ENCODE measurements at places on chromosomes 1 and 21.
A peak's percentile ranks its signal among the peaks of the same experiment; 100 is the strongest.

DNA sequence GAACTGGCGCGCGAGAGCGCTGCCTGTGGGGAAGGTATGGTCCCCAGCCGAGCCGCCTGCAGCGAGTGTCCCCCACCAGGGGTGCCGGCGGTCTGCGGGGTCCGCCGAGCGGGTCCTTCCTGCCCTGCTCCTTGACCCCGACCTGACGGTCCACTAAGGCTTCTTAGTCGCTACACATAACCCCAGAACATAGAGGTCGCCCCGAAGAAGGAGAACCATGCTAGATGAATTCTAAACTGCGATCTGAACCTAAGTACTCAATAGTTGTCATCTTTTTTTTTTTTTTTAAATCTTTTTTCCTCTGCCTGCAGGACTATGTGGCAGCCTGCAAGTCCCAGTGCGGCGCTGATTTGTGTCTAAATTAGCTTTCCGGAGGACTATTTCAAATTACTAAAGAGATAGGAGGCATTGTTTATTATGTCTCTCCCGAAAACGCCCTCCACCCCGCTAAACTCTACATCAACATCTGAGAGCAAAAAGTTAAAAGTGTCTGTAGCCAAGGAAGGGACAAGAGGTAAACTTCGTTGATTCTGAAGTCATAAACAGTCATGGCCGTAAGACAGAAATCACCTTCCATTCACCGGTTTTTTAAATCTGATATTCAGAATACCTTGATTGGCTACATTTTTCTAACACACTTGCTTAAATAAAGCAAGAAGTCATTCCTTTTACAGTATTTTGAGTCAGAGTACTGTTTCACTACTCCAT is 476 bp downstream of the AXDND1 start:
- DNase-seq: no peak

DNA sequence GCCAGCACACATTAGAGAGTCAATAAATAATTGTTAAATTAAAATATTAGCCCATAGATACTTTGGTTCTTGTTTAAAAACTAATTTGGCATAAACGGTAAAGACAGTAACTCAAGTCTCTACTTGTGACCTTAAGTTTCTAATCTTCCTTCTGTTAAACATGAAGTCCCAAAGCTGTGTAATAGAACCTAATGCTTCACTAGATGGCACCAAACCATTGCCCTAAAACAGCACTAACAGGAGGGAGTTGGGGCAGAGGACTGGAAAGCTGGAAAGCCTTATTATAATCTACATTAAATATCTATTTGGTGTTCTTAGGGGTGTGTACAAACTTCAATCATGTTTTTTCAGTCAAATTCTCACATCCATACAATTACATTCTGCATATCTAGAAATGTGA is 176.7 kb downstream of the OLFM3 start:
- no peak for DNase-seq

GRCh38 chr1:48043622-48044021 is 46.4 kb upstream of the TRABD2B start:
- DNase-seq: no peak

DNA sequence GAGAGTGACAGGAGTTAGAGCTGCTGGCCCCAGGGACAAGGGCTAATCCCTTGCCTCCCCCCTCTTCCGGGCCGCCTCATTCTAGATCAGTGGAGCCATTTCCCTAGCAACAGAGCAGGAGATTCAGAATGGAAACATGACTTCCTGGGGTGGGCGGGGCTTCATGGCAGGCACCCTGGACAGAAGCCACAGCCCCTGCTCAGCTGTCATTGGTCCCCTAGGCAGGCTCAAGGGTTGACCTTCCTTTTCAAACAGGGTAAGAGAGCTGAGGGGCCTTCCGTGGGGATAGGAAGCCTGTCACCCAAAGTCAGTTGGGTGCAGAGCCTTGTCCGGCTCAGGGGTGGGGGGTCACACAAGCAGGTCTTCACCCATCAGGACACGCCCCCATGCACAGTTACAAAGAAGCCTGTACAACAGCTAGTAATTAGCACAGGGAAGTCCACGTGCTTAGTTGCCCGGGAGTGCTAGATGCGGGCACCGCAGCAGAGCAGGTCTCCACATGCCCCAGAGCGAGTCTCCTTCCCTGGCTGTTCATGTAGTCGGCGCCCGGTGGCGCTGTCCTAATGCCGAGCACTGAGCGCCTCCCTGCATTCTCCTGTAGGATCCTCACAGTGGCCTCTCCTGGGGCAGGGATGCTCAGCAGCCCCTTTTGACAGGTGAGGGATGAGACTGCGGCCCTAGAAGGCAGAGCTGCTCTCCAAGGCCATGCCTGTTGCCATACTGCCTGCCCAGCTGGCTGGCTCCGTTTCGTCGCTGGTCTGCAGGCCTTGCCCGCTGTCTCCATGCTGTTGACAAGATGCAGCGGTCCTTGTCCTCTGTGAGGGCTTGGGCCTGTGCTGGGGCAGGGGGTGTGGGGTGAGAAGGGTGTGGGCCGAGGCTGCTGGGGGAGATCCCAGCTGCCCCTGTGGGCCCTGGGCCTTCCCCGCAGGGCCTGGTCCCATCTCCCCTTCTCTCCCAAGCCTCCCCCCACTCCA is 5.1 kb downstream of the TMEM201 start:
- DNase-seq: no peak

DNA sequence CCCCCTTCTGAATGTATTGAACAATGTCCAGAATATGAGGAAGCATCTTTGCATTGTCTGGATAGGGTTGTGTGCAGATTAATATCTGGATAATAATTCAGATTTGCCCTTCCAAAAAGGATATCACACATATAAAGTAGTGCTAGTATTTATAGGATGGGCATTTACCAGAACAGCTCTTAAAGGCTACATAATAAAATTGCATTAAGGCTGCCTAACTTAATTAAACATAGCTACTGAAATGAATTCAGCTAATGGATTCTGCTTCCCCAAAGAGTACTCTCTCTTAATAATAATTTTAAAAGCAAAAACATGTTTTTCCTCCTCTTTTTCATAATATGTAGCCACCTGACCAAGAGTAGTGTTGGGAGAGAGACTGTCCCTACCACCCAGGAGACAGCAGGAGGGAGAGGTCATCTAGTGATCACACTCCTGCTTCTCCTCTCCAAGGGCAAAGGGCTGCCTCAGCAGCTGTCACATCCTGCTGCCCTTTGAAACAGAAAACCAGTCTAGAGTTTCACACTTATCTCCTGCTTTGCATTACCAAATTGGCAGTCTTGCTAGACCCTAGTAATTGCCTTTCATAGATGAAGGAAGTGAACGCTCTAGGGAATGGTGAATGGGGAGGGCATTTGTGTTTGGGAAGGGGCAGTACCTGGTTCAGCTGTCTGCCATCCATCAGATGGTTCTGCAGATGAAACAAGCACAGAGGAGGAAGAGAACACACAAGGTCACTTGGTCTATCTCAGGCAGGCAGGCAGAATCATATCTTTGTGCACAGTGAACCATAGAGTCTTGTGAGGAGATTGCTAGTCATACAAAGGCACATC is 29.3 kb upstream of the DDAH1 start:
- DNase-seq: no peak

GRCh38 chr1:98253145-98253544 is 332.3 kb upstream of the DPYD start:
- no peak for DNase-seq

DNA sequence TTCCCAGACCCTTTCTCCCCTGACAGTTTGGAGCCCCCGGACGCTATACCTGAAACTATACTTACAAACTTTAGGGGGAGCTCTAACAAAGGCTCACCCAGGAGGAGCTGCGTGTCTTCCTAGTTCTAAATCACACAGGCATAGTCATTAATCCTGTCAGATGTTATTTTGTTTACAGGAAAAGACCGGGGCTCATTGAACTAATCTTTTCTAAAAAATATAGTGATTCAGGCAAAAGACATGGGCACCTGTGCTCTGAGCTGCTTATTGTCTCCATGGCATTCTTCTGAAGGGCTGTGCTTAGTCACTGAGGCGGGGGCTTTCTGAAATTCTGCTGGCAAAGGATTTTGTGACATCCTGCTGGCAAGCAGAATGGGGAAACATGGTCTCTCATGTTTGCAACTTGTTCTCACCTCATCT is 1577.0 kb downstream of the NCAM2 start:
- DNase-seq: no peak

GRCh38 chr1:170460414-170461155 is 71.4 kb upstream of the GORAB start:
- DNase-seq: no peak

- peak; percentile 47 for DNase-seq
Measured at GRCh38 chr1:36650200-36651065, 167.7 kb upstream of the CSF3R start.

DNA sequence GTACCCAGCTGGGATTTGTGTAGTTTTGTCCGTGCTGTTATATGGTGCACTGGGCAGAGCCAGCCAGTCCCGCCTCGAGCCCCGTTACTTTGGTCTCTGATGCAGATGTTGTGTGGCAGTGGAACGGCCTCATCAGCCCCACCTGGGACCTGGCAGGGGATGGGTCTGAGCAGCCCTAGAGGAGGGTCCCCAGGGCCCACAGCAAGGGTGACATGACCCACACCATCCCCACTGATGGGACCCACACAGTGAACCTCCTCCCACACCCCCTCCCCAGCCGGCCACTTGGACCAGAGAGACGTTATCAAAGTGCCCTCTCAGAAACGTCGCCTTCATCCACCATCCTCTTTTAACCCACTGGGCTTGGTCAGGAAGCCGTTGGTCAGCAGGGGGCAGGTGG is 42.0 kb upstream of the PCBP3 start:
- no peak for DNase-seq

- DNase-seq: no peak
Measured at GRCh38 chr1:221740993-221741702, 741 bp downstream of the DUSP10 start.

DNA sequence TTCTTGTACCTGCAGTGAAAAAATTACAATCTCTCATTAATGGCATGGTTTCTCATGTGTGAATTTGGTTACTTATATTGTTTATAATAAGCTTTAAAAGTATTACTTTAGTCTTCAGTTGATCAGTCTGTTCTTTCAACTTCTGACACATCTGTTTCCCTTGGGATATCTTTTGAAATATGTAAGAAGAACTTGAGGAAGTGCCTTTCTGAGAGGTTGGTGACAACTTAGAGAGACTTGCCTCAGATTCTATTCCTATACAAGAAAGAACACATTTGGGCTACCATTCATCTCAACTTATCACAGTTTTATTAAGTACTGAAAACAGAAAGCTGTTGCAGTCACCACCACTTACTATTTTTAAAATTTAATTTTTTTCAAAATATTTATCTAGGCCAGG is 8.1 kb downstream of the AKNAD1 start:
- no peak for DNase-seq

- no peak for DNase-seq
Measured at GRCh38 chr1:156664046-156664766, 13.0 kb downstream of the NES start.

GRCh38 chr1:208002672-208003071 is 91.7 kb upstream of the CD34 start:
- no peak for DNase-seq

DNA sequence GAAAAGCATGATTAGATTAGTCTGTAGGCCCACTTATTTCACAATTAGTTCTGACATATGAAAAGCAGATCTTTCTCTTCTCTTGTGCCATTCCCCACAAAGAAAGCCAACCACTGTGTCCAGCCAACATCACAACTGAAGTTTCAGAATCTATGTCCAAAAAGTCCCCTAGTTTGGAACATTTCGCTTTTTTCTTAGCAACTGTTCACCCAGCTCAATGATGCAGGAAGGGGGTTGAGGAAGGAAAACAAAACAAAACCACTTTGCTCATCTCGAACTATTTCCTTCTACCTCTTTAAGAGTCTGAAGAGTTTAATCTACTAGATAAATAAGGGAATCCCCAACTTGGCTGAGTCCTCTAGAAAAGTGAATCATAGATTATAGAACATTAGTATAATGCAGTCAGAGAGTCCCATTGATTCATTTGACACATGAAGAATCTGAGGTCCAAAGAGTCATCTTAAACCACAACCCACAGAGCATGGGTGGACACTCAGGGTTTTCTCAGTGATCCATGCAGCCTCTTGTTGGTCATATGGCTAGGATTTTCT is 159.3 kb upstream of the SGIP1 start:
- no peak for DNase-seq

GRCh38 chr1:114316204-114316603 is 162.5 kb upstream of the SYT6 start:
- no peak for DNase-seq

DNA sequence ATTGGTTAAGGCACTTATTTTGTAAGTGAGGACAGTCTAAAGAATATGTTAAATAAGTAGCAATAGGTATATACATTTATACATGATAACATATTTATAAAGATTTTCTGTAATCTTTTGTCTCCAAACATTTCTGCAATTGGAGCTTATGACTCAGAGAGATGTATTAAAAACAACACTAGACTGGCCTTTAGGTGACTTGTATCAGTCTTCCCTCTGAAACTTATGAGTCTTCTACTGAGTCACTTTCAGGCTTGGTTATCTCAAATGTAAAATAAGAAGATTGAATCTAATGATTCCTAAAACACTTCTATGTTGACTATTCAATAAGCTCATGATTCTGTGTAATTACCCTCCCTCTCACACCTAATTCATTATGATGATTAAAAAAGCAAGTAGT is 672.6 kb upstream of the NEGR1 start:
- no peak for DNase-seq

- no peak for DNase-seq
Measured at GRCh38 chr1:94349853-94350252, 68.3 kb upstream of the ABCD3 start.

DNA sequence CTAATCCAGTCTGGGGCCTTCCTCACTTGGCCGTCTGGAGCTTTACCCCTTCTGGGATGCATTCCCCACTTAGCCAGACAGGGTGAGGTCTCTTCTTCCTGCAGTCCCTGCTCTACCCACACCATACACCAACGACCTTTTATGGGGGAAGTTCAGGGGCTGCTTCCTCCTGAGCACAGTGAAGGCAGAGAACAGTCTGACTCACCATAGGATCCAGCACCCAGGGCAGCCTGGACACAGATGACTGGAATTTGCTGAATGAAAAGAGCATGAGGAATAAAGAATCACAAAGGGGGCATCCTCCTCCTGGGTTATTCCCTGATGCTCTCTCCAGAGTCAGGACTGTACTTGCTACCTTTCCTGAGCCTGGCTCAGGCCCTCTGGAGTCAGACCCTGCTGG is 4.6 kb upstream of the FOXE3 start:
- no peak for DNase-seq

- DNase-seq: no peak
Measured at GRCh38 chr1:107454791-107455190, 314.0 kb downstream of the NTNG1 start.

DNA sequence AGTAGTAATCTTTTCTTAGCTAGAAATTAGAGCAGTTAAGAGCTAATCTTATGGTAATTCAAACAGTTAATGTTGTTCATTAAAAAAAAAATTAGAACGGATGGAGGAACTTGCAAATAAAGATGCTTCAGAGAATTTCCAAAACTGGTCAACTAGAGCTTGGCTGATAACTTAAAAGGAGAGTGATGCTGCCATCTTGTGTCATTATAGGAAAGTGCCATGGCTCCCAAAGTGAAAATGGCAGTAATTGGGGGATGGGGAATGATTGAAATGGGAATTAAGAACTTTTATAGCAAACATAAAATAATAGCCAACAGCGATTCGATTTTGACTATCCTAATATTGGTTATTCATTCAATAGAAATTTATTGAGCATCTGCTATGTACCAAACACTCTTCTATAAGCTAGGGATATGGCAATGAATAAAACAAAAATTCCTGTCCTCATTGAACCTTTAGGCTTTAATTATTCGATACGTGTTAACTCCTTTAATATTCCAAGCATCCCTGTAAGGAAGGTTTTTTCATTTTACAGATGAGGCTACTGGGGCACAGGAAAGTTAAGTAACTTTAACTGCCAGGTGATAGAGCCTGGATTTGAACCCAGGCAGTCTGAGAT is 5.7 kb upstream of the PLPP3 start:
- no peak for DNase-seq

GRCh38 chr1:239458144-239458500 is 71.8 kb downstream of the CHRM3 start:
- DNase-seq: no peak

Measured in stimulated activated CD4-positive, alpha-beta T cell treated with anti-CD3 and anti-CD28 coated beads, Interleukin-1b, Interleukin-23, amount 100 ng/mL, for 1 hour (primary cell).